ENCODE measurements at places on chromosomes 7 and 10.

DNA sequence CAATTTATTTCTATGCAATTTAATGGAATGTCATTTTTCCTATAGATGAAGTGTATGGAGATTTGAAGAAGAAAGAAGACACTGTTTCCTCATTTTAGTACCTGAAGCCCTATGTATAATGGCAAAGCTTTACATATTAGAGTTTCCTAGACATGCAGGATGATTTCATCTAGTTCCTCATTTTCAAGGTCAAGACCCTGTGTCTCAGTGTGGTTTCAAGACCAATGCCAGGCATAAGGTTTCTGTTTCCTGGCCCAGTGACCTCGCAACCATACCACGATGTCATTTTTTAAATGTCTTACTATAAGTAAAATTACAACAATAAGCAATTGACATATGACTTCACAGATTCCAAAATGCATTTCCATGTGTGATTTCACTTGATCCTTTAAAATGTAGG, 336.5 kb upstream of the PRKCQ start:
- DNase-seq = no peak

- DNase-seq = no peak
These were observed 7.8 kb downstream of the RNF216 start for GRCh38 chr7:5773661-5774086.

GRCh38 chr10:27948186-27948585, 50.7 kb downstream of the ODAD2 start:
- DNase-seq = no peak

- DNase-seq = no peak
These were observed 64.3 kb downstream of the ARID5B start for GRCh38 chr10:61965703-61966395.

- DNase-seq = no peak
These were observed 23.4 kb upstream of the MICU1 start for GRCh38 chr10:72649291-72649690.

DNA sequence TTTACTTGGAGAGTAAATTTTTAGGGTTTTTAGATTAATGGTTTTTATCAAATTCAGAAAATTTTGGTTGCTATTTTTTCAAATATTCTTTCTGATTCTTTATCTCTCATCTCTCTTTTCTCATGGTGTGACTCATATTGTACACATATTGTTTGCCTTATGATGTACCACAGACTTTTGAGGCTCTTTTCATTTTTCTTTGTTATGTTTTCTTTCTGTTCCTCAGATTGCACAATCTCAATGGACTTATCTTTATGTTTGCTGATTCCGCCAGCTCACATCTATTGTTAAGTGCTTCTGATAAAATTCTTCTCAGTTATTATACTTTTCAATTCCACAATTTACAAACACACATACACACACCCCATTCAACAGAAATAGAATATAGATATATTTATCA, 168.2 kb upstream of the IGFBP3 start:
- DNase-seq = no peak

DNA sequence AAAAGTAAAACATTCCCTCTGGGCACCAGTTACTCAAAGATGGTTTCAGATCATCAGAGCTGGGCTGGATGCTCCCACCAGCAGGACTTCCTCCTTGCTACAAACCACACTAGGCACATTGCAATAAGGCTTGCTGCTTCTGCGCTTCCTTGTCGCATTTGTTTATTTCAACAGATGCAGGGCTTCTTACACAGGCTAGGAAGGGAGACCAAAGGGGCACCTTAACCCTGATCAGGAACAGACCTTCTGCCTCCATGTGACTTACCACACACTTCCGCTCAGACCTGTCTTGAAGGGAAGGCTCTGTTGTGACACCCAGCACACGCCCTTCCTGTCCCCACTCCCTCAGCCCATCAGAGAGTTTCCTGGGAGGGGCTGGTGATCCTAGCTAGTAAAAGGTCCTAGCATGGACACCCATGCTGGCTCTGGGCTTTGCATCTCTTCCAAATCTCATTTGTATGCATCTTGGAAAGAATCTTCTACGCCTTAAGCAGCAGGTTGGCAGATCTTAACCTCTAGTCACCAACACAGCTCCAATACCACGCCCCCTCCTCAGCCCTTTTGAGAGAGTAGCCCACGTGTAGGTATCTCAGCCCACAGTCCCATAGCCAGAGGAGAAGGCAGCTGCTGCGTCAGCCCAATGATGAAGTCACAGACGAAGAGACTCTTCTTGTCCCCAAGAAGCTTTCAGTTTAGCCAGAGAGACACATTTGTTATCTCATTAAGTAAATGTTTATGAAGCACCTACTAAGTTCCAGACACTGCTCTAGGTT, 47.1 kb upstream of the SVIL start:
- no peak for DNase-seq

DNA sequence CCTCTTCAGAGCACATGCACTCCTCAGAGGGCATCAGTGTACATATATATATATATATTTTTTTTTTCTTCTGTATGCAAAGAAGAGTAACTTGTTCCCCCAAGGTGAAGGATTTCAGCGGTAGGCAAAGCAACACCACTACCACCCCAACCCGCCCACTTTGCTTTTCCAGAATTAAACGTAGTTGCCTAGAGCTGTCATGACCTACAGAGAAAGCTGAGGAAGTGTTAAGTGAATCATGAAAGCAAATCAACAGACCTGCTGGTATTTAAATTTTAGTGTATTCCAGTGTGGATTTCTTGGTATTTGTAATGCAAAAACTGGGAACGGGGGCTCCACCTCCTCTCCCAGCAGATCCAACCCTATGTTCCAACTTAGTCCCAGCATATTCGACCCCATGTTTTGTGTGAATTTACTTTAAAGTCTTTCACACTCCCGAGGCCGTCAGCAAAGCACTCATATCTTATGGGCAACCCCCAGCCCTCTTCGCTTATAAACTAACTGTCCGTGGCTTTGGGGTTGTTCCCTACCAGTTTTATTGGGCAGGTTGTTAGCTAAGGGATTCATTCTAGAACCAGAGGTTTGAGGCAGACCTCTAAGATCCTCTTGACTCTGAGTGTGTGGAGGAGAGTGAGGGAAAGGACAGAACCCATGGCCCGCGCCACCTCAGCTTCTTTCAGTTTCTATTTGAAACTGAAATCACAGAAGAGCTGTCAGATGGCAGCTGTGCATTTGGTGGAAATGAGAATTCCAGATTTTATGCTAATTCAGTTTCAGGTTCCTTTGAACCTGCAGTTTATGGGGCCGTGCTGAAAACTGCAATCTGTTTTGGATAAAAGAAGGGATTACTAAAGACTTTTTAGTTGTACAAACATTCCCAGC, 450.2 kb upstream of the GALNT17 start:
- no peak for DNase-seq

- DNase-seq = no peak
These were observed 1.5 kb downstream of the PDLIM1 start for GRCh38 chr10:95289003-95289920.

- no peak for DNase-seq
These were observed 17.3 kb upstream of the ADRB1 start for GRCh38 chr10:114026189-114027040.

DNA sequence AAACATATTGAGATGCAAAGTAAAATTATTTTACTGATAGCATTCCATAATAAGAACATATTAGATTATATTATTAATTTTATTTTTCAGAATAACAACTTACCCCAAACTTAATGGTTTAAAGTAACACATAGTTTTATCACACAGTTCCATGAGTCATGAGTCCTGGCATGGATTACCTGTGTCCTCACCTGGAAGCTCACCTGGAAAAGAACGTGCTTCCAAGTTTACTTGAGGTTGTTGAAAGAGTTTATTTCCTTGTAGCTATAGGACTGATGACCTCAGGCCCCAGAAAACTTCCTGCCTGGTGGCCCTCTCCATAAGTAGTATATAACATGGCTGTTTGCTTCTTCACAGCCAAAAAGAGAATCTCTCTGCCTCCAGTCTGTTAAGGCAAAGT, 254.6 kb downstream of the TFEC start:
- DNase-seq = no peak

DNA sequence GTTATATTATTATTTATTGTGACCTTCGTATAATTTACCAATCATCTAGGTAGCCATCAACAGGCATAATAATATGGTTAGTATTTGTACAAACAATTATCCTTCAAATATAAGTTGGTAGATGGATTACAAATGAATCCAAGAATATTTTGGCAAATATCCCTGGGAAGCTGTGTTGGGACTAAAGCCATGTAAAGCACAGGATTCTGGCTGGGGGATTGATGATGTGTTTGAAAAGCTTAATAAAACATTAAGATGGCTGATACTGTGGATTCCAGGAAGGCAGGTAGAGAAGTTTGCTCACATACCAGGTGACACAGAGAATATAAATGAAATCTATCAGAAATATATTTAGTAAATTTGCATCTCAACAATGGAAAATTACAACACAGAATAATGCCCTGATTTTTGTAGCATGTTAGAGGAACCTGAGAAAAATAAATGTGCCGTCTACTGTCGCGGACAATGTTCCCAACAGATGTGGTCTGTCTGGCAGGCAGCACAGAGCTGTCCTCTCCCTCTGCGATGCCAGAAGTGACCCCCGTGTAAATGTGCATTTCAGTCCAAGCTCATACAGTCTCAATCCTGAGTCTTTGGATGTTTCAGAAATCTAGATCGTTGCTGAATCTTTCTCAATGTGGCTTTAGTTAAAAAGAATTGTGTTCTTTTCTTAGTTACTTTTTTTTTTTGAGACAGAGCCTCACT, 125.0 kb downstream of the TEX36 start:
- no peak for DNase-seq

- no peak for DNase-seq
These were observed 13.6 kb downstream of the ENTPD7 start for GRCh38 chr10:99672884-99673283.

DNA sequence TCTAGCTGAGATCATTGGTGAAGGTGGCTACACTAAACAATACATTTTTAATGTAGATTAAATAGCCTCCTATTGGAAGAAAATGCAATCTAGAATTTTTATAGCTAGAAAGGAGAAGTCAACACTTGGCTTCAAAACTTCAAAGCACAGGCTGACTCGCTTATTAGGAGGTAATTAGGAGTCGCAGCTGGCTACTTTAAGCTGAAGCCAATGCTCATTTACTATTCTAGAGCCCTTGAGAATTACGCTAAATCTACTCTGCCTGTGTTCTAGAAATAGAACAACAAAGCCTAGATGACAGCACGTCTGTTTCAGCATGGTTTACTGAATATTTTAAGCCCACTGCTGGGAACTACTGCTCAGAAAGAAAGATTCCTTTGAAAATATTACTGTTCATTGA, 101.6 kb upstream of the EEPD1 start:
- no peak for DNase-seq

GRCh38 chr7:17481118-17481517, 182.7 kb downstream of the AHR start:
- no peak for DNase-seq

- peak; percentile 62 for DNase-seq
These were observed at the start of gene UBTD1 for GRCh38 chr10:97498841-97499560. UBTD1 (plus strand) TSS chr10:97498924; CDS start chr10:97499204, 280 bp downstream.

DNA sequence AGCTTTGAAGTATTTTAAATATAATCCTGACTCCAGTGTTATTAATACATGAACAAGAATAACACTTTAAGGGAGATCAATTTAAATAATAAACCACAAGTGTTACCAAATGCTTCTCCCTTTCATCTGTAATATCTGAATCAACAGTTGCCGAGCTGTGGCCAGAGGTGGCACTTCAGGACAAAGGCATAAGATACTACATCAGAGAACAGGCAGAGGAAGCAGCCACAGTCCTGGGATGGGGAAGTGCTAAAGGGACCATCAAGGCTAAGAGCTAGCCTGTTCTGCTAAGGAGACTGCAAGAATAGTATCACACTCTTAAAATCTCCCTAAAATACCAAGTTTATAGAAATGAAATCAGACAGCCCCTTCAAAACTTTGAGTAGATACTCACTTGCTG, 378.2 kb upstream of the PRKCQ start:
- no peak for DNase-seq

DNA sequence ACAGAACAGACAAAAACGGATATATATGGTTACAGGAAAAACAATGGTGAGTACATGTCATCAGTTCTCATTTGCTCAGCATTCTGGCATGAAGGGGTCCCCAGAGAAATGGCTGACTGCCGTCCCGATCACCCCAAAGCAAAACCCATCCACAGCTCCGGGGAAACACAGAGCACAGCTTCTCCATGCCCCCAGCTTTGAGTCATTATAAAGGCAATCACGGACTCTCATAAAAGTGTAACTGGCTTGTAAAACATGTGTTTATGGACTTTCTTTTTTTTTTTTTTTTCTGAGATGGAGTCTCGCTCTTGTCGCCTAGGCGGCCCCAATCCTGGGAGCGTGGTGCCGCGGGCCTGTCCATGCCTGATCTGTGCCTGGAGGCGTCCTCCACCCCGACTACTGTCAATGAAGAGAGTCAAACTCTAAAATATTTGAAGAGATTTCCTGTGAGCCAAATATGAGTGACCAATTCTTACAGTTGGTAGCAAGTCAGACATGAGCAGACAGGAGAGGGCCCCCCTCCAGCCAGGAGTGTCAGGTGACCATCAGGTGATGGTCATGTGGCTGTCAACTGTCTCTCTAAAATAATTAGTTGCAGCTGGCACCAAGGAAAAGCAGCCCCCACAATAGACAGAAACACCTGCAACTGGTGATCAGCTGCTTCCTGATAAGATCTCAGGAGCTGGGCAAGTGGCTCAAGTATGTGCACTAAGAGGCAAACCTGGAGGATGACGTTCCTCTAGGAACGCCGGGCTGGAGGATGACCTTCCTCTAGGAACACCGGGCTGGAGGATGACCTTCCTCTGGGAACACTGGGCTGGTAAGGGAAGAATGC, 21.7 kb upstream of the NOM1 start:
- DNase-seq = no peak

- DNase-seq = no peak
These were observed 275.8 kb downstream of the DIP2C start for GRCh38 chr10:413662-414071.

DNA sequence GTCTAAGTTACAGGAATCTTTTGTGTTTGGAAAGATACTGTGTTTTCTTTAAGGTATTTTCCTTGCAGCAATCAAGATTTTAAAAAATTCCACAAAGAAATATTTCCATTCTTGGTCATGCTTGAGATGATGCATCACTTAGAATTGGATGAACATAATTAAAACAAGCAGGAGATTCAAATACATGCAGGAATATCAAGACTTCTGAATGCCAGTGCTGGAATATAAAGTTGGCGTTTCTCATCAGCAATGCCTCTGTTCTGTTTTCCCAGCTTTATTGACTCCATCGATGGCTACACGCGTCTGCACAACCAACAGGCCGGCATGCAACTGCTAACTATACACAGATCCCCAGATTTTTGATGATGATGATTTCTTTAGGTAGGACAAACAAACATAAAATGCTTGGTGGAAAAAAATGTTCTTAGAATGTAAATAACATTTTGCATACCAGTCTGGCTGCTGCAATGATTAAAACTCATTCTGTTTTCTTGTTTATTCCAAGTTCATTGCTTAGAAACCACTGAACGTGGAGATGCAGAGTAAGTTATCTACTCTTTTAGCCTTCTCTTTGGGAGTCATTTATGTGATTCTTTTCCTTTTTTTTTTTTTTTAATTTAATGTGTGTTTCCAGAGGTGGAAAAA, 91.3 kb upstream of the FAM171A1 start:
- no peak for DNase-seq

GRCh38 chr10:98852686-98853085, 383.0 kb downstream of the HPSE2 start:
- no peak for DNase-seq

- DNase-seq = no peak
These were observed 107.0 kb downstream of the DOCK1 start for GRCh38 chr10:127012071-127012768.
